ENCODE measurements at places on chromosomes 11 and 22. TPM values are rescaled to one million over a fixed set of nuclear protein-coding genes. Genes with fewer than 3 reads are reported as not detected.

The IGSF9B gene
- total RNA-seq: 23.0 TPM

The DGAT2 gene
- total RNA-seq: 14.2 TPM

The OR51B2 gene
- total RNA-seq: not detected

The NAP1L4 gene
- total RNA-seq: 198 TPM

The KCTD17 gene
- 34.3 TPM for total RNA-seq

The OR4A16 gene
- not detected for total RNA-seq

The SHISA8 gene
- 0.32 TPM for total RNA-seq

The PATE4 gene
- not detected for total RNA-seq

The SDF2L1 gene
- 67.7 TPM for total RNA-seq

The MIAT gene
- 4.2 TPM for total RNA-seq

The OR51B4 gene
- not detected for total RNA-seq

The TMEM179B gene
- total RNA-seq: 31.0 TPM

The PGA3 gene
- total RNA-seq: not detected

The RHOG gene
- 26.9 TPM for total RNA-seq

The MMP13 gene
- total RNA-seq: not detected

The OR10G8 gene
- not detected for total RNA-seq

The NXPE2 gene
- not detected for total RNA-seq

The CHRM4 gene
- total RNA-seq: not detected

The POTEH gene
- total RNA-seq: not detected

The CSNK2A3 gene
- total RNA-seq: 1.7 TPM

The BIK gene
- 13.3 TPM for total RNA-seq

The CD248 gene
- total RNA-seq: 0.99 TPM

The OR51B5 gene
- total RNA-seq: 1.8 TPM

The LDLRAD3 gene
- 19.2 TPM for total RNA-seq

The UBQLN3 gene
- total RNA-seq: not detected

The NXPE1 gene
- total RNA-seq: not detected

The ZP1 gene
- not detected for total RNA-seq

The CASP5 gene
- total RNA-seq: not detected

The ASPHD2 gene
- total RNA-seq: 7.2 TPM

The USH1C gene
- total RNA-seq: 3.9 TPM

The ZC3H12C gene
- 4.1 TPM for total RNA-seq

The CAPN5 gene
- 19.6 TPM for total RNA-seq

The THY1 gene
- 58.0 TPM for total RNA-seq

The MOB2 gene
- total RNA-seq: 27.0 TPM

The CALCA gene
- total RNA-seq: not detected

The CCDC89 gene
- not detected for total RNA-seq

The APOBEC3F gene
- total RNA-seq: 16.2 TPM

The TYMP gene
- 2.6 TPM for total RNA-seq

The FJX1 gene
- total RNA-seq: 17.5 TPM

The WNT7B gene
- total RNA-seq: not detected

The IGSF22 gene
- total RNA-seq: 0.61 TPM

The SCN3B gene
- total RNA-seq: 0.54 TPM

The HOATZ gene
- total RNA-seq: 0.89 TPM

The OR2AT4 gene
- not detected for total RNA-seq

The IFT27 gene
- total RNA-seq: 65.9 TPM
